ENCODE measurements at places on chromosomes 7 and 10. TPM values are rescaled to one million over a fixed set of nuclear protein-coding genes. Genes with fewer than 3 reads are reported as not detected.

- no peak overlapping the region for H3K4me3 ChIP-seq
- no peak overlapping the region for H3K27ac ChIP-seq
- H3K36me3 ChIP-seq, result no peaks in the 10 kb centered on the region
- no peak for DNase-seq
- H3K27me3 ChIP-seq, result no peaks in the 10 kb centered on the region
- H3K4me1 ChIP-seq, result peaks cover 2% of the 10 kb centered on the region
Measured at GRCh38 chr10:32104181-32104580, 48.0 kb upstream of the KIF5B start.

DNA sequence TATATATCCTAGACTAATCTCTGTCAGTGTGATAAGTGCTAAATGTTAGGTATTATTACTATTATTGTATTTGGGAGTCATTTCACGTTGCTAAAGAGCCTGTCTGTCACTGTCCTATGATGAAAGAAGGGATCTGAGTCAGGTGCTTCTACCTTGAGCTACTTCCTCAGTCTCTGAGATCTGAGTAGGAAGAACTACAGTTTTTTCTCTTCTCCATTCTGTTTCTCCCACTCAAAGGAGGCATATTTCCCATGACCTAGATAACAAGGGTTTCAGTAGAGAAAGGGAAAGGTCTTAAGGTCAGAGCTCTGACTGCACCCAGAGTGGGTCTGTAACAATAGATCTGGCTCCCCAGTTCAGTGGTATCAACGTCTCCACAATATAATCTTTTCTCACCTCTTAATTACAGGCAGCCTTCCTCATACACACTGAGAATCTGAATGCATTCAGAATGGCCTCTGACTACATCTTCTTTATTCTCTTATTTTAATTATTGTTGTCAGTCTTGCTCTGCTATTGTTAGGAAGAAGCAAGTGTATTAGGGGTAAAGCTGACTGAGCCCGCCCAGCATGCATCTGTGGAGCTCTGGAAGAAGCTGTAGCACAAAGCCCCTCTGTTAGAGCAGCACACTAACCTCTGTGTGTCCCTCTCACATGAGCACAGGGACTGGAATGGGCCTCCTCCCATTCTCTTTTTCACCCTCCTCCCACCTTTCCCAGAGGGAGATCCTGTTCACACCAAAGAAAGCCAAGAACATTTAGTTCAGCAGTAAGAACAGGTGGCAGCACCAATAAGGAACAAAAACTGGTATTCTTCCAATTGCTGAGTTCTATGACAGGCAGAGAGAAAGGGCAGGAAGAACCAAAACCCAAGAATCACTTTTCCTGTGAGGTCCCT lies 38.1 kb downstream of the USP54 start:
- H3K4me1 ChIP-seq, result no peaks in the 10 kb centered on the region
- no peak for DNase-seq
- no peaks in the 10 kb centered on the region for H3K36me3 ChIP-seq
- no peak overlapping the region for H3K4me3 ChIP-seq
- no peak overlapping the region for H3K27ac ChIP-seq

GRCh38 chr7:33200282-33200681 lies 70.9 kb downstream of the BBS9 start:
- no peak for DNase-seq
- H3K27me3 ChIP-seq, result no peaks in the 10 kb centered on the region
- no peaks in the 10 kb centered on the region for H3K36me3 ChIP-seq
- H3K4me1 ChIP-seq, result no peaks in the 10 kb centered on the region

GRCh38 chr7:86645225-86645608 lies 1.5 kb downstream of the GRM3 start:
- peaks cover 5% of the 10 kb centered on the region for H3K4me1 ChIP-seq
- DNase-seq, result no peak
- H3K36me3 ChIP-seq, result no peaks in the 10 kb centered on the region
- no peak overlapping the region for H3K4me3 ChIP-seq
- H3K27ac ChIP-seq, result no peak overlapping the region

GRCh38 chr7:66503036-66503370 lies 125.7 kb upstream of the KCTD7 start:
- no peak overlapping the region for H3K4me3 ChIP-seq
- no peak overlapping the region for H3K27ac ChIP-seq
- DNase-seq, result no peak
- H3K4me1 ChIP-seq, result no peaks in the 10 kb centered on the region

DNA sequence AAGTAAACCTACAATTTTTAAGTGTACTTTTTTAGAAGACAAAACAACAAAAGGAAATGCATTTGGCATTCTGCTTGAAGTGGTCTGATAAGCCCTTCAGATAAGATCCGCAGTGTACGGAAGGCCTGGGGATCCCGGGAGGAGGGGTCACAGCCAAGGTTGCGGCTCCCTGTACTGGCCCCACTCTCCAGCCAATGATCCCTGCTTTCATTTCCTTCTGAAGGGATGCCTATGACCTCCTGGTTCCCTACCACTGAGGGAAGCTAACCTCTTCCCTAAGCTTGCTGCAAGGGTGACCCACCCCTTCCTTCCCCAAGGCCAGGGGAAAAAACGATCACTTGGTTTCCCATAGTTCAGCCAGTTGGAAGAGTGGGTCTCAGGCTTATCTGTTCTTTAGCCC lies 5.3 kb downstream of the DENND2A start:
- H3K4me3 ChIP-seq, result no peak overlapping the region
- no peaks in the 10 kb centered on the region for H3K36me3 ChIP-seq
- H3K27ac ChIP-seq, result no peak overlapping the region
- peaks cover 22% of the 10 kb centered on the region for H3K4me1 ChIP-seq
- no peak for DNase-seq
- H3K27me3 ChIP-seq, result peaks cover 6% of the 10 kb centered on the region

DNA sequence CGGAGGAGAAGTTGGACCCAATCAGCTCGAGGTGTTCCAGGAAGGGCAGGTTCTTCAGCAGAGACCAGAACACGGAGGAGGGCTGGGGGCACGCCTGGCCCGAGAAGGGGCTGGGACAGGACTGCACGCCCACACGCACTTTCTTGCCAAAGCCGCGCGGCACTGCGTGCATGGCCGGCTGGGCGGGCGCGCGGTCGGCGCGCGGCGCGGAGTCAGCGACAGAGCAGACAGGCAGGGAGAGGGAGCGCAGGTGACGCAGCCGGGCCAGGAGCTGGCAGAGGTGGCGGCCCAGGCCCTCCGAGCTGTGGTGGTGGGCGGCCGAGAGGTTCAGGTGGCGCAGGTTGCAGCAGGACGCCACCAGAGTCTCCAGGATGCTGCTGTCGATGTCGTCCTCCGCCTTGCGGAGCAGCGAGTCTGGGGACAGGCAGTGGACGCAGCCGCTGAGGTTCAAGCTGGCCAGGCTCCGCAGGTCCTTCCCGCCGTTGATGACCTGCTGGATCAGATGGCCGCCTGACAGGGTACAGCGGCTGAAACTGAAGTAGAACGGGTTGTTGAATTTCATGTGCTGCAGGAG lies 77.2 kb upstream of the TNRC18 start:
- DNase-seq, result no peak
- no peak overlapping the region for H3K4me3 ChIP-seq
- no peaks in the 10 kb centered on the region for H3K27me3 ChIP-seq
- H3K27ac ChIP-seq, result no peak overlapping the region
- H3K4me1 ChIP-seq, result peaks cover 8% of the 10 kb centered on the region

The NUDT13 gene
- 3.4 TPM for total RNA-seq

The YAE1 gene
- total RNA-seq, result 36.3 TPM

The SSBP1 gene
- 153 TPM for total RNA-seq

Measured in hepatocyte (in vitro differentiated cells).